ENCODE measurements at places on chromosomes 13 and 19.

- no peak for DNase-seq
Measured at GRCh38 chr19:1998712-1999708, 16.5 kb downstream of the BTBD2 start.

GRCh38 chr19:46515879-46516350 is 20.2 kb upstream of the PNMA8B start:
- no peak for DNase-seq

GRCh38 chr19:19192910-19193423 is 909 bp downstream of the RFXANK start:
- DNase-seq, result no peak

- no peak for DNase-seq
Measured at GRCh38 chr13:62019858-62020257, 604.2 kb upstream of the PCDH20 start.

- DNase-seq, result no peak
Measured at GRCh38 chr13:53015971-53016370, 12.6 kb upstream of the OLFM4 start.

DNA sequence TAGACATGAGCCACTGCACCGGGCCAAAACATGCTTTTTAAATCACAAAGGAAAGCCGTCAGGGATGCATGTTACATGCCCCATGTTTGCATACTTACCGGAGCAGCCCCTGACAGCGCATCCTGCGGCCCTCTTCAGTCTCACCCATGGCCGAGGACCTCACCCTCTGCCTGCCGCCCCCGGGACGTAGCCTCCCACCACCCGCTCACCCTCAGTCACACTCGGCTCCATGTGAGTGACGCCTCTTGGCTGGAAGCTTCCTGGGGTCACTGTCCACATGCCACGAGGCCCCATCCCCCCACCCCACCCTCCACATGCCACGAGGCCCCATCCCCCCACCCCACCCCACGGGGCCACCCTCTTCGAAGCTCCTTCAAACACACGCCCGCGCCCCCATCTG is 46.1 kb upstream of the SPACA7 start:
- no peak for DNase-seq

DNA sequence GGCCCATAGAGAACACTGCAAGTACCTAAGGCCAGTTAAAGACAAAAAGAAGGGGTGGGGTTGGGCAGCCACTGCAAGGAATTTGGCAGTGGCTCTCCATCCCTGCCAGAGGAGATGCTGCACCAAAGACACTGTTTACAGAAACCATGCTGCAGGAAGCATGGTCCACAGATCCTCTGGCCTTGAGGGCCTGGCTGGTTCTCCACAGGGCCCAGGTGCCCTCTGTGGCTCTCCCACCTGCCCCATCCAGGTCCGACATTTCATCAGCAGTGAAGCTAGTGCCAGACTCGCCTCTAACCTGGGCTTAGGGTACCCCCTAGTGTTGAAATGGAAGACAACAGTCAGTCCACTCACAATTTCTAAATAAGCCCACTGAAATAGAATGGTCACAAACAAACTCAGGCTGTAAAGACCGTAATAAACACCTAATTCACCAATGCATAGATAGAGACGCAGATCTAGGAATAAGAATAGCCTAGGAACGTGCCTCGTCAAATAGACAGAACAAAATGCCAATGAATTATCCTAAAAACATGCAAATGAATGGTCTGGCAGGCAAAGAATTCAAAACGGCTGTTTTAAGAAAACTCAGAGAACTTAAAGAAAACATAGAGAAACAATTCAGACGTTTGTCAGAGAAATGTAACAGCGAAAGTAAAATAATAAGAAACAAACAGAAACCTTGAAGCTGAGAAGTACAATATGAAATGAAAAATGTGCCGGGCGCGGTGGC is 23.3 kb downstream of the LYPD4 start:
- peak; percentile 7 for DNase-seq

DNA sequence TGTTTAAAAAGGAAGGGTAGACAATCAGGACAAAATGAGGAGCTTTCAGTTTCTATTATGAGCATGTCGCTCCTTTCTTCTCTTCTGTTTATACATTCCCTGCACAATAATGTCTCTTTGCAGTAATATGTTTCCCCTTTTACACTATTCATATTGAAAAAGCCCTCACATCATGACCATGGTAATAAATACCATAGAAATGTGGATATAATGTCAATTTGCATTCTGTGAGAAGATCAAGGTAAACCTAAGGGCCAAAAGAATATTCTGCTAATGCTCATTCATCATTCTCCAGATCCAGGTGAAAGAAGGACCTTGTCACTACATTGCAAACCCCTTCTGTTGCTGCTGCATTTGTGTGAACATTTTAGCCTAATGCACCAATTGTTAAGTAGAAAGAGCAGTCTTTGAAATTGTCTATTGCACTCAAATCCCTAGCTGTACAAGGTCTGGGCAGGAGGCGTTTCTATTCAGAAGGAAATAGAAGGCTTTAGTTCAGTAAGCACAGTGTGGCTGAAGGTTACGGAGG is 117.6 kb upstream of the SOX21 start:
- no peak for DNase-seq

DNA sequence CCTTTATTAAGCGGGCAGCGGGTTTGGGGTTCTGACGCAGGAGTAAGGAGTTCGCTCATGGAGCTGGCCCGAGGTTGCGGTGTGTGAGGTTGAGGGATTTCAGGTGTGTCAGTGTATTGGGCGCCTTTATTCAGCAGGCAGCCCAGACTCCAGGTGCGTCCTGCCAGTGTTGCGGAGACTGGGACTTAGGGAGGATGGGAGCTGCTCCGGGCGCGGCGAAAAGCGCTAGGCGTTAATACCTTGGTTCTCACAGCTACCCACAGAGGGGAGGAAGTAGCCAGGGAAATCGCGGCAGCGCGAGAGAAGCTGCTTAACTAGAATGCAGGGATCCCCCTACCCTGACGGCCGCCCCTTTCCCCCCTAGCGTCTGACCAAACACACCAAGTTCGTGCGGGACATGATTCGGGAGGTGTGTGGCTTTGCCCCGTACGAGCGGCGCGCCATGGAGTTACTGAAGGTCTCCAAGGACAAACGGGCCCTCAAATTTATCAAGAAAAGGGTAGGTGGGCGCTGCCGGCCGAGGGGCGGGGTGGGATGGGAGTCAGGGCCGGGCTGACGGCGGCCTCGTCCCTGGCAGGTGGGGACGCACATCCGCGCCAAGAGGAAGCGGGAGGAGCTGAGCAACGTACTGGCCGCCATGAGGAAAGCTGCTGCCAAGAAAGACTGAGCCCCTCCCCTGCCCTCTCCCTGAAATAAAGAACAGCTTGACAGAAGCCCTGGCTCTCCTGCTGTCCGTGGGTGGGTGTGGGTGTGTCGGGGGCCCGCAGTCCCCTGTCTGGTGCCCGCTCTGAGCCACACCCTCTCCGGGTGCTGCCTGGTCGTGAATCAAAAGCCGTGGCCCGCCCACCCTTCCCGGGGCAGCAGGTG is 1.1 kb downstream of the RPL36 start:
- peak; percentile 57 for DNase-seq

- no peak for DNase-seq
Measured at GRCh38 chr13:22549126-22549525, 631.7 kb upstream of the SGCG start.

DNA sequence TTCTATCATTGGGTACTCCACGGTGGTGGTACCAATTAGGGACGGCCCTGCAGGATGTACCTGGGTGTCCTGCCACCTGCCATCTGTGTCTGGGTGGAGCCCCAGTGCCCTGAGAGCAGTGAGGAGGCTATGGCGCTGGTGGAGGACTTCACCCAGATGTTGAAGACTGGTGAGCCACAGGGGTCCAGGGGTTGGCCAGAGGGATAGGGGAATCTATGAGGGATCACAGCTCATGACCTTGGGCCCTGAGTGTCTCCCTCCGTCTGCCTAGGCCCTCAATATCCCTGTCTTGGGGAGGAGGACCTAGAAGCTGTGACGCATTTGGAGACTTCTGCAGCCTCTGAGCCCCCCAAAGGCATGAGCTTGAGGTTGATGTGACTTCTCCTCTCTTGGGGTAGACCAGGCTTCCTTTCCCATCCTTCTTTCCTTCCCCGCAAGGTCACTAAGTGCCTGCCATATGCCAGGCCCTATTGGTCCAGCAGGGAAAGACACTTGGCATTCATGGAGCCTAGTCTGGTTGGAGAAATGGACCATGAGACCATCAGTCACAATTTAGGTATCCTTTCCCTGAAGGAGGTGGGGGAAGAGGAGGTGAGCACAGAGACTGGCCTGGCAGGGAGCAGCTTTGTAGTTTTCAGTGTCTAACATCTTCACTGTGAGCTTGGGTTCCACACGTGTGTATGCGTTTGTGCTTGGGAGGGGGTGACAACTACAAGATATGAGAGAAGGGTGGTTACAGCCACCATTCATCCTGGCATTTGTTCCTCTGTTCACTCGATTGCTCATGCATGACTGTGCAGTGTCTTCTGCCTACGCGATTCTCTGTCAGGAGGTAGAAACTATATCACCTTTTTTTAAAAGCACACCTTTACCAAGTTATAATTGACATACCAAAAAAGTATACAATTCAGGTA is 5.1 kb upstream of the MZF1 start:
- DNase-seq, result no peak

GRCh38 chr19:6125571-6125989 is 9.9 kb upstream of the ACSBG2 start:
- DNase-seq, result peak; percentile 24

DNA sequence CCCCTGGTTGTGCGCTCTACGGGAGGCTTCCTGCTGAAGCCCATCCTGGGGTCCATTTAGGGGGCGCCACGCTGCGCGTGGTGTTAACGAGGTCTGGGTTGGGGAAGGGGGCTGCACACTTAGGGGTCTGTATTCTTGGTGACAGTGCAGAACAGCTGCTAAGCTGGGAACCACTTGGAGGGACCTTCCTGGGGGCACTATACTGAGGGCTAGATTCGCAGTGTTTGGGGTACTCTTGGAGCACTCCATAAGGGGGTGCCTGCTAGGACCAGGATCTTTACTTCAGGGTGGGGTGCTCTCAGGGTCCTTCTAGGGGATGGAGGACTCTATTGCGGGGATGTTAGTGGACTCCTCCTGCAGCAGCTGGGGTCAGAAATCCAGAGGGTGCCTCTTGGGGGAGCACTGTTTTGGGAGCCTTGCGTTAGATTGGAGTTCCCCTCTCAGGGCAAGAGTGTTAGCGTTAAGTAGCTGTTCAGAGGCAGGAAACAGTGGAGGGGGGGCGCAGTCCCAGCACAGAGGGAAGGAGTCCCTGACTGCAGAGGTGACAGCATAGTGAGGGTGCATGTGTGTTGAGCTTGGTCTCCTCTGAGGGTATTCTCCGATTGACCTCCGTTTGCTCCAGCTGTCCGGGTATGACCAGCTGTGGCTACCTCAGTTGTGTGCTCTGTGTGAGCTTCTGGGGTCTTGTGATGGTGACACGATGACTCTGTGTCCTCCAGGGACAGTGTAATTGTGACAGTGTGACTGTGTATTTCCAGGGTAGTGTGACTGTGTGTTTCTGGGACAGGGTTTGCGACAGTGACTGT is 1.1 kb downstream of the PDE4A start:
- no peak for DNase-seq

DNA sequence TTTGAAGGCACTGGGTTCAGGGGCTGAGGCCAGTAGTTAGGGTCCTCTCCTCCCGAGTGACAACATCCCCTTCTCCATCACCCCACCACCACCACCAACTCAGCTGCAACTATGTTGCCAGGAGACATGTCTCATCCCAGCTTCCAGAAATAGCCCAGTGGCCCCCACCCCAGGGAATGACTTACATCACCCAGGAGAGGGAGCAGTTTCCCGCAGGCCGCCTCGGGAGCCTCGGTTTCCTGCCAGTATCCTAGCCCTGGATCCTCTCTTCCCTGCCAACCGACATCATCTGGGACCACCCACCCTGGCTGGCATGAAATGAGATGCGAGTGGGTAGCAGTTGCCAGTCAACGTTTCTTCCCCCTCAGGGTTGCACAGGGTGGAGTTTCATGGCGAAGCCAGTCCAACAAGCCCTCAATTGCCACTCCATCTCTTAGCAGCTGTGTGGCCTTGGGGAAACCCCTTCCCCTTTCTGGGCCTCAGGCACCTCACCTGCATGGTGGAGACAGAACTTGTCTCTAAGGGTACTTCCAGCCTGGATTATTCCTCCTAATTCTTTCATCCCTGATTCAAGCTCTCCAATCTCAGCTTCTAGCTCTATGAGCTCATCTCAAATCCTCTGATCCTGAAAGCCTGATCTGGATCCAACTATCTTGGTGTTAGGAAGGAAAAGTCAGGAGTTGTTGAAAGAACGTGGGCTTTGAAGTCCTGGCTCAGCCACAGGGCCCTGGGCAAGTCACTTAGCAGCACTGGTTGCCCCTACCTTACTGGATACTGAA is 3.9 kb upstream of the GSK3A start:
- no peak for DNase-seq

DNA sequence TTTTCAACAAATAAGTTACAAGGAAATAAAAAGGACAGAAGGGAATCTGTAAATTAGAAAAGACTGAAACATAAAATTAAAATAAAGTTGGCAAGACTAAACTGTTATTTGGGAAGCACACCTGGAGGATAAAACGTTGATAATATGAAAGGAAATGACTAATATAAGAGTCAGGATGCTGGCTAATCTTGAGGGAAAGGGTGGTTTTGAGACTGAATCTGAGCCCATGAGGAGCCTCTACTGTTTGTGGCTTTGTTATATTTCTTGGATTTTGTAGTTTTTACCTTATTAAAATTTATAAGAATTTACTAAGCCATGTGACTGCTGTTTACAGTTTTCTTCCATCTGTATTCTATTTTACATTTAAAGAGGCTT is 718.0 kb upstream of the SPRY2 start:
- no peak for DNase-seq

DNA sequence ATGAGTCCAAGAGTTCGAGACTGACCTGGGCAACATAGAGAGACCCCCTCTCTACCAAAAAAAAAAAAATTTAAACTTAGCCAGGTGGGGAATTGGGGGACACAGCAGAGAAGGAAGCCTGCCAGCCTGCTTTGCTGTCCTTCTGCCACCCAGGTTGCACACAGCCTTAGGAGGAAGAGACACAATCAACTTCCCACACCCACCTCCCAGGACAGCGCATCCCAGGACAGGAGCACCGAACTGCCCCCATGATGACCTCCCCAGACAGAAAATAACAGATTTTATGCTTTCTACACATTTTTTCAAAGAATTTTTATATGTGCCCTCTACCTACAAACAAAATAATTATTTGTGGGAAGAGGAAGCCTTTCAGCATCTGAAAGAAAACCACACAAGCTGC is 126.0 kb upstream of the ZNF507 start:
- DNase-seq, result no peak

DNA sequence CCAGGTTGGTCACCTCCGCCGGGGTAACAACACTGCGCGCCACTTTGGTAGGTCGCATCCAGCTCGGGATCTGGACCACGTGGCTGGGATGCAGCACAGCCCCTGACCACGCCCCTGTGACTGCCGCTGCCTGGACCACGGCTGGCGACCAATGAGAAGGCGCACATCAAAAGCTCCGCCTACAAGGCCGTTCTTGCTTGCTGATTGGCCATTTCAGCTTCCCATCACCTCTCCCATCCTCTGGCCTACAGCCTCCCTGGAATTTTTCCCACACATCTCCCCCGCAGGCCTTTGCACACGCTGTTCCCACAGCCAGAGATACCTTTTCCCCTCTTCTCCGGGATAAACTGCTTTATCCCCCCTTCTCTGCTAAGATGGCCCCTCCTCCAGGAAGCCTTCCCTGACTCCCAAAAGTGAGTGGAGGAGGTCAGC is 12.5 kb upstream of the MAP1S start:
- DNase-seq, result no peak

- no peak for DNase-seq
Measured at GRCh38 chr19:52742516-52742915, 7.7 kb upstream of the ZNF611 start.

- no peak for DNase-seq
Measured at GRCh38 chr13:93304134-93304533, 77.5 kb downstream of the GPC6 start.
